ENCODE measurements at places on chromosomes 3 and 15. TPM values are rescaled to one million over a fixed set of nuclear protein-coding genes. Genes with fewer than 3 reads are reported as not detected.

Gene APBA2
- polyA plus RNA-seq: 1.0 TPM

Gene MRPL3
- 91.2 TPM for polyA plus RNA-seq

GRCh38 chr3:52920841-52921240, 23.5 kb upstream of the STIMATE start:
- DNase-seq: no peak

Gene ZNF609
- 3.1 TPM for polyA plus RNA-seq

DNA sequence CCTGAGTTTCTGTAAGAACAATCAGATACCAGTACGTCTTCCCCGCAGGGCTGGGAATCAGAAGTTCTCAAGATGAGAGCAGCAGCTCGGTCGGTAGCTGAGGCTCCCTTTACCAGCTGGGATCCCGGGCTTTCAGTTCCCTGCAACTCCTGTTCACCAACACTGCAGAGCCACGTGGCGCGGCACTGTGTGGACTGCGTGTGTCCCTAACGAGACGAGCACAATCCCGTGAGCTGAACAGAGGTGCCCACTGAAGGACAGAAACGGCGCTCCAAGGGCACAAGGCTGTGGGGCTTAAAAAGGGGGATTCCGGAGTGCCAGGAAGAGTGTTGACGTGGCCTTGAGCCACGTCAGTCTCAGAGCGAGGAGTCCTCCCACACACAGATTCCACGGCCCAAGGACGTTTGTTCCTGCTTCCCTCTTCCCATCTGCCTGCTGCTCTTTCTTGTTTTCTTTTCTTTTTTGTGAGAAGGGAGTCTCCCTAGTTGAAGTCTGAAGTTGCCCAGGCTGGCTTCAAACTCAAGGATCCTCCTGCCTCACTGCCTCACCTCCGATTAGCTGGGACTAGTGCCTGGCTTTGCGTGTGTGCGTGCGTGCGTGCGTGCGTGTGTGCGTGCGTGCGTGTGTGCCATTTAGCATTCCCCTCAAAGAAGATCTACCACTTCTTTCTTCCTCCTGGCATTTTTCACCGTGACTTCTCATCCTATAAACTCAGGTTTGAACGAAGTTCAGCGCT, 37.1 kb upstream of the RPL35A start:
- no peak for DNase-seq

- DNase-seq: no peak
Observed at GRCh38 chr3:136535906-136536305, 216.3 kb downstream of the STAG1 start.

GRCh38 chr3:59006634-59007517, 42.9 kb downstream of the CFAP20DC start:
- no peak for DNase-seq

GRCh38 chr3:140062461-140062860, 127.5 kb downstream of the CLSTN2 start:
- DNase-seq: no peak

Gene P2RY14
- 0.54 TPM for polyA plus RNA-seq

All from kidney (tissue), 22 donors.